T-helper 2 cell (primary cell): ENCODE measurements at places on chromosomes 2 and 18.

- DNase-seq, result no peak
Measured at GRCh38 chr2:48574353-48575287, 43.0 kb upstream of the GTF2A1L start.

GRCh38 chr18:13232086-13232917 is 13.7 kb downstream of the LDLRAD4 start:
- DNase-seq, result no peak

DNA sequence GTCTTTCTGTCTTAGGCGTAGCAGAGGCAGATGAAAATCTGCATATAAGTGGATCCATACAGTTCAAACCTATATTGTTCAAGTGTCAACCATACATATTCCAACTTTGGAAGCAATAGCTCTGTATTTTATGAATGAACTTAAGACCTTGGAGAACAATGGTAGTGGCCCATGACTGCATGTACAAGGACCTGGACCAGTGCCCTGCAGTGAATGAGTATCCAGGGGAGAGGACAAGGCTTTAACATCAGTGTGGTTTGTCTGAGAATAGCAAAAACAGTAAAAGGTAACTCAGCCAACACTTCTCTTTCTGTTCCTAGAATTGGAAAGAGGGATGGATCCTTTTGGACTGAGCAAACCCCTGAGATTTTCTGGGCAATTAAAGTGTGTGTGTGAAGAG is 230.8 kb upstream of the LINC00305 start:
- no peak for DNase-seq

GRCh38 chr2:109437325-109438090 is 176.3 kb downstream of the SEPTIN10 start:
- no peak for DNase-seq

DNA sequence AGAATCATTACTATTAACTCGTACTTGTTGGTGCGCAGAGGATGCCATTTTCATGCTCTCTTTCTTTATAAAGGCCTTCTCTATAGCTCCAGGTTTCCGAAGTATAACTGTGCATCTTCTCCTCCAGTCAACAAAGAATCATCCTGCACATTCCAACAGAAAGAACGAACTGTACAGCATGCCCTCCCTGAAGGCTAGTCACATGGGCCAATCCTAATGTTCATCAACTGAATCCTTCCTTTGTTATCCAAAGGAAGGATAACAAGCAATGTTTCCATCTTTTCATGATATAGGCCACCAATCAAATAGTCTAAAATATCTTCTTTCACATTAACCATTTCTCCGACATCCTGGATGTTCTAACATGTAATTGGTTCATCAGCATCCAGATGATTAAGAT is 66.9 kb upstream of the LDLRAD4 start:
- no peak for DNase-seq
